ENCODE measurements at places on chromosomes 16 and 17. TPM values are rescaled to one million over a fixed set of nuclear protein-coding genes. Genes with fewer than 3 reads are reported as not detected.

GRCh38 chr17:7915179-7915610, 894 bp downstream of the RNF227 start:
- peaks cover 22% of the 10 kb centered on the region for H3K36me3 ChIP-seq
- peak overlapping the region; percentile 68 for H3K4me3 ChIP-seq
- H3K27me3 ChIP-seq, result no peaks in the 10 kb centered on the region
- H3K4me1 ChIP-seq, result peaks cover 24% of the 10 kb centered on the region
- peak overlapping the region; percentile 95 for H3K27ac ChIP-seq

- no peak for DNase-seq
- H3K4me1 ChIP-seq, result peaks cover 14% of the 10 kb centered on the region
- peaks cover 8% of the 10 kb centered on the region for H3K36me3 ChIP-seq
These were observed 154.7 kb downstream of the C16orf78 start for GRCh38 chr16:49528060-49528865.

DNA sequence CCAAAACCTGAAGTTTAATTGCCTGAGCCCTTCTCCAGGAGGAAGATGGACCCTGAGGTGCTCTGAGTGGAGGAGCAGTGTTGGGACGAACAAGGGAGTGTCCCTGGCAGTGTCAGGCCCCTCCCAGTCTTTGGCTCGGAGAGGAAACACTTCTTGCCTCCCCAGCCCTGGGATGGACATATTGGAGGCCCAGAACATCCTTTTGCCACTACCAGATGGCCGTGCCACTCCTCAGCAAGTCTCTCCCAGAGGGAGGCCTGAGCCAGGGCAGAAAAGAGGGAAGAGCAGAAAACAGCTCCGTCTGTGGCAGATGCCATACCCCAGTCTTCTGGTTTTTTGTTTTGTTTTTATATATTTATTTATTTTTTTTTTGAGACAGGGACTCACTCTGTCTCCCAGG, 91.5 kb upstream of the CRHR1 start:
- peaks cover 79% of the 10 kb centered on the region for H3K27me3 ChIP-seq
- no peaks in the 10 kb centered on the region for H3K36me3 ChIP-seq
- H3K27ac ChIP-seq, result no peak overlapping the region
- no peaks in the 10 kb centered on the region for H3K4me1 ChIP-seq
- H3K4me3 ChIP-seq, result no peak overlapping the region

DNA sequence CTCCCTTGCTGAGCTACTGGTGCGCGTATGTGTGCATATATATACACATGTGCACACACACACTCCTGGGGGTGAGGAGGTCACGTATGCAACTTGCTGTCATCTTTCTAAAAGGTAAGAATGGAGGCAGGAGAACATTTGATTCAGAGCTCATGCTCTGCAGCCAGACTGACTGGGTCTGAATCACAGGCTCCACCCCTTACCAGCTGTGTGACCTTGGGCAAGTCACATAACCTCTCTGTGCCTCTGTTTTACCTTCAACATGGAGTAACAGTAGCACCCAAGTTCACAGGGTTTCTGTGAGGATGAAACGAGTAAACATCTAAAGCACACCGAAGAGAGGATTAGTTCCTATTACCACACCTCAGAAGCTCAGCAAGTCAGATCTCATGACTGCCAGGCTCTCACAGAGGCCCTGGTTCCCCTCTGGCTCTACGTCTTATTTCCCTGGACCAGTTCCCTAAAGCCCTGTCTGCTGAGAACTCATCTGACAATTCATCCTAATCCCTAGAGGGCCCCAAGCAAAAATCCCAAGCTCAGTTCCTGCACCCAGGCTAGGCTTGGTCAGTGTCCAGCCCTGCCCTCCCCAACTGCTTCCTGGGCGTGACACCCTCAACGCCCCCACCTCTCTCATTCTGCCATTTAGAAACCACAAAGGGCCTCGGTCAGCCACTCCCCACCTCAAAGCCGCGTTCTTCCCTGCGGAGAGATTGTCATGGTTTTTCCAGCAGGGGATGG, 28.7 kb downstream of the ABR start:
- H3K36me3 ChIP-seq, result peaks cover 14% of the 10 kb centered on the region
- H3K4me3 ChIP-seq, result no peak overlapping the region
- H3K4me1 ChIP-seq, result peaks cover 20% of the 10 kb centered on the region
- H3K27ac ChIP-seq, result no peak overlapping the region
- no peak for DNase-seq

SLFN14 gene
- not detected for total RNA-seq

TBC1D28 gene
- not detected for total RNA-seq

DNA sequence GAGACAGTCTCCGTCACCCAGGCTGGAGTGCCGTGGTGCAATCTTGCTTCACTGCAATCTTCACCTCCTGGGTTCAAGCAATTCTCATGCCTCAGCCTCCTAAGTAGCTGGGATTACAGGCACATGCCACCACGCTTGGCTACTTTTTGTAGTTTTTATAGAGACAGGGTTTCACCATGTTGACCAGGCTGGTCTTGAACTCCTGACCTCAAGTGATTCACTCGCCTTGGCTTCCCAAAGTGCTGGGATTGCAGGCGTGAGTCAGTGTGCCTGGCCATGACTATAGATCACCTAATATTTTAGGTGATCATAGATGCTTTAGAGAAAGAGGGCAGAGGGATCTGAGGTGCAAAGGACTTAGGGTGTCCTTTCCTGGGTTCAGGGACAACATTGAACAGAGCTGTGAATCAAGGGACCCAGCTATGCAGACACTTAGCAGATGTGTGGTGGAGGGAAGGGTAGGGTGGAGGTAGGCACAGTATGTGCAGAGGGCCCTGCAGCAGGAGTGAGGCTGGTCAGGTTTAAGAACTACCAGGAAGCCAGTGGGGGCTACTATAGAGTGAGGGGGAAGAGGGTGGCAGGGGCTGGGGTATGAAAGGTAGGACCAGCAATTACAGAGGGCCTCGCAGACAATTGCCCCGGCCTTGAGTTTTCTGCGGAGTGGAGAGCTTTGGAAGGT, 116.5 kb downstream of the CMIP start:
- no peak overlapping the region for H3K4me3 ChIP-seq
- H3K36me3 ChIP-seq, result no peaks in the 10 kb centered on the region
- no peaks in the 10 kb centered on the region for H3K27me3 ChIP-seq
- peaks cover 23% of the 10 kb centered on the region for H3K4me1 ChIP-seq
- DNase-seq, result no peak
- H3K27ac ChIP-seq, result no peak overlapping the region

DNA sequence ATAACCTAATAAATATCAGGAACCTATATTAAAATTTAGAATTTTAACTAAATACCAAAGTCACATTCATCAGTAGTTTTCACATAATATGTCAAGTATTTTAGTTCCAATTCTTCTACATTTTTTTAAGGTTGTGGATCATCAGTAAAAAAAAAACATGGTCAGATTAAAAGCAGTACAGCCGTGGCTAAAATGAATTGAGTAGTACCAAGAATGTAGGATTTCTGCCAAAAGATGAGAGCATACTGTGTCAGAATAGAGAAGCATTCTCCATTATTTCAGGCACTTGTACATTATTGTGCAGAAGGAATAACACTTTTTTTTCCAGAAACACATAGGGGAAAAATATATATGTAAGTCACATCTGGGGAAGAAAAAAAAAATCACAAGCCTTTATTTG, 1176.1 kb downstream of the CDH11 start:
- H3K4me3 ChIP-seq, result no peak overlapping the region
- no peak overlapping the region for H3K27ac ChIP-seq
- no peaks in the 10 kb centered on the region for H3K27me3 ChIP-seq

GRCh38 chr17:74737299-74738050, 419 bp downstream of the RAB37 start:
- peaks cover 30% of the 10 kb centered on the region for H3K4me1 ChIP-seq
- no peak overlapping the region for H3K27ac ChIP-seq
- H3K4me3 ChIP-seq, result peak overlapping the region; percentile 52
- no peak for DNase-seq

DNA sequence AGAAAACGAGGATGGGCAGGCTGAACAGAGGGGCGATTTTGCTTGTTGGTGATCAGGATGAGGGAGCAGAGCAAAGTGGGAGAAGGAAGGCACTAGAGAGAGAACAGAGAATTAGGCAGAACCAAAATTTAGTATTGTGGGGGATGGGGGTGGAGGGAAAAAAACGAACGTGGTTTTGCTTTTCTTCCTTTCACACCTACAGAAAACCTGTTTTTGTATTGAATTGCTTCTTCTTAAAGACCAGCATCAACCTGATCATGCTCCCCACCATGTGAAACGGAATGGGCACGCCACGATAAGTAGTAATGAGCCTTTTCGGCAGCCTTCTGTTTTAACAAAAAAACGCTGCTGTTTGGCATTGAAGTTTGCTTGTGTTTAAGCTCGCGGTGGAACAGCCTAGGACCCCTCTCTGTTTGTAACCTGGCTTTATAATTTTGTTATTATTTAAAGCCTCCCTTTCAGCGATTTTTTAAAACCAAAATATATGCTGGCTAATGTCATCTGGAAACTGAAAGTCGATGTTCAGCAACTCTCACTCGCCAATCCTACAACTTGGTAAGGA, 36.8 kb downstream of the ERCC4 start:
- no peaks in the 10 kb centered on the region for H3K36me3 ChIP-seq
- H3K4me3 ChIP-seq, result peak overlapping the region; percentile 38
- DNase-seq, result no peak
- H3K27ac ChIP-seq, result peak overlapping the region; percentile 73

KRT32 gene
- not detected for total RNA-seq

TRPV3 gene
- total RNA-seq, result 0.57 TPM

KRT31 gene
- total RNA-seq, result not detected

GRCh38 chr17:29073520-29073919, 30.6 kb downstream of the PIPOX start:
- peaks cover 38% of the 10 kb centered on the region for H3K36me3 ChIP-seq
- no peak overlapping the region for H3K27ac ChIP-seq
- peaks cover 14% of the 10 kb centered on the region for H3K4me1 ChIP-seq
- H3K4me3 ChIP-seq, result no peak overlapping the region
- peaks cover 6% of the 10 kb centered on the region for H3K27me3 ChIP-seq

GRCh38 chr17:77186141-77186604, 45.4 kb downstream of the SEC14L1 start:
- no peak overlapping the region for H3K4me3 ChIP-seq
- H3K27me3 ChIP-seq, result no peaks in the 10 kb centered on the region
- H3K36me3 ChIP-seq, result peaks cover 7% of the 10 kb centered on the region
- H3K27ac ChIP-seq, result no peak overlapping the region

GRCh38 chr17:83090444-83091256, 11.2 kb downstream of the METRNL start:
- peaks cover 40% of the 10 kb centered on the region for H3K36me3 ChIP-seq
- H3K27ac ChIP-seq, result peak overlapping the region; percentile 40
- no peak for DNase-seq
- no peaks in the 10 kb centered on the region for H3K27me3 ChIP-seq

PRAC1 gene
- not detected for total RNA-seq

ALOX12 gene
- total RNA-seq, result not detected

GRCh38 chr17:67602974-67603373, 114.8 kb upstream of the NOL11 start:
- H3K27me3 ChIP-seq, result no peaks in the 10 kb centered on the region
- H3K36me3 ChIP-seq, result no peaks in the 10 kb centered on the region

DNA sequence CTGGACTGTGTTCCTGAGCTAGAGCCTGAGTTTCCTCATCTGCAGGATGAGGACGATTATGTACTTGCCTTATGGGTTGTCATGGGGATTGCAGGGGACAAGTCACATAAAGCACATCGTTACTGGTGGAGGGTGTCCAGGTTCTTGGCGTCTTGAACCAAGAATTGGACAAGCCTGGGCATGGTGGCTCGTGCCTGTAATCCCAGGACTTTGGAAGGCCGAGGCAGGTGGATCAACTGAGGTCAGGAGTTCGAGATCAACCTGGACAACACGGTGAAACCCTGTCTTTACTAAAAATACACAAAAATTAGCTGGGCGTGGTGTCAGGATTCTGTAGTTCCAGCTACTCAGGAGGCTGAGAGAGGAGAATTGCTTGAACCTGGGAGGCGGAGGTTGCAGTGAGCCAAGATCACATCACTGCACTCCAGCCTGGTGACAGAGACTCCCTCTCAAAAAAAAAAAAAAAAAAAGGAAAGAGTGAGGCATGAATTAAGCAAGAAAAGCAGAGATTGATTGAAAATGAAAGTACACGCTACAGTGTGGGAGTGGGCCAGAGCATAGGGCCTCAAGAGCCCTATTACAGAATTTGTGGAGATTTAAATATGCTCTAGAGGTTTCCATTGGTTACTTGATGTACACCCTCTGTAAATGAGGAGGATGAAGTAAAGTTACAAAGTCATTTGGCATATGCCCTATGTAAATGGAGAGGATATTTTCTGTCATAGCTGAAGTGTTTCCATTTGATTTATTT, 30.7 kb downstream of the ADGRG5 start:
- no peaks in the 10 kb centered on the region for H3K36me3 ChIP-seq
- H3K4me1 ChIP-seq, result peaks cover 5% of the 10 kb centered on the region
- peak; percentile 34 for DNase-seq
- H3K4me3 ChIP-seq, result no peak overlapping the region
- H3K27ac ChIP-seq, result no peak overlapping the region

GRAP gene
- 3.7 TPM for total RNA-seq

GRCh38 chr16:533391-534123, 6.0 kb downstream of the CAPN15 start:
- no peaks in the 10 kb centered on the region for H3K36me3 ChIP-seq
- no peak overlapping the region for H3K4me3 ChIP-seq
- H3K27ac ChIP-seq, result no peak overlapping the region

TRIM25 gene
- total RNA-seq, result 19.9 TPM

- H3K27me3 ChIP-seq, result no peaks in the 10 kb centered on the region
- DNase-seq, result no peak
- peaks cover 14% of the 10 kb centered on the region for H3K36me3 ChIP-seq
These were observed 2.8 kb upstream of the SOCS3 start for GRCh38 chr17:78362671-78363070.

- H3K27me3 ChIP-seq, result no peaks in the 10 kb centered on the region
- DNase-seq, result no peak
- H3K27ac ChIP-seq, result no peak overlapping the region
- H3K4me1 ChIP-seq, result no peaks in the 10 kb centered on the region
- no peak overlapping the region for H3K4me3 ChIP-seq
These were observed 174.3 kb downstream of the MAP2K6 start for GRCh38 chr17:69588827-69589239.

GRCh38 chr16:57126411-57126810, 34.0 kb downstream of the CPNE2 start:
- no peaks in the 10 kb centered on the region for H3K4me1 ChIP-seq
- H3K36me3 ChIP-seq, result peaks cover 49% of the 10 kb centered on the region
- no peak overlapping the region for H3K4me3 ChIP-seq
- no peak overlapping the region for H3K27ac ChIP-seq
- no peak for DNase-seq

RNF227 gene
- 6.3 TPM for total RNA-seq

GRCh38 chr17:43033948-43034881, 9.2 kb downstream of the RND2 start:
- H3K4me3 ChIP-seq, result no peak overlapping the region
- no peaks in the 10 kb centered on the region for H3K36me3 ChIP-seq
- H3K27me3 ChIP-seq, result no peaks in the 10 kb centered on the region
- DNase-seq, result no peak
- no peak overlapping the region for H3K27ac ChIP-seq
- H3K4me1 ChIP-seq, result no peaks in the 10 kb centered on the region

- no peak overlapping the region for H3K27ac ChIP-seq
- H3K4me1 ChIP-seq, result no peaks in the 10 kb centered on the region
- no peaks in the 10 kb centered on the region for H3K27me3 ChIP-seq
- no peak overlapping the region for H3K4me3 ChIP-seq
- no peak for DNase-seq
These were observed 160.6 kb upstream of the RPL38 start for GRCh38 chr17:74042744-74043486.

All from esophagus muscularis mucosa (tissue), 4 donors.